Urinary bladder (tissue), 4 donors: ENCODE measurements at places on chromosomes 5 and 9. TPM values are rescaled to one million over a fixed set of nuclear protein-coding genes. Genes with fewer than 3 reads are reported as not detected.

GRCh38 chr9:107288701-107289100 lies 5.6 kb downstream of the RAD23B start:
- no peak for DNase-seq

DNA sequence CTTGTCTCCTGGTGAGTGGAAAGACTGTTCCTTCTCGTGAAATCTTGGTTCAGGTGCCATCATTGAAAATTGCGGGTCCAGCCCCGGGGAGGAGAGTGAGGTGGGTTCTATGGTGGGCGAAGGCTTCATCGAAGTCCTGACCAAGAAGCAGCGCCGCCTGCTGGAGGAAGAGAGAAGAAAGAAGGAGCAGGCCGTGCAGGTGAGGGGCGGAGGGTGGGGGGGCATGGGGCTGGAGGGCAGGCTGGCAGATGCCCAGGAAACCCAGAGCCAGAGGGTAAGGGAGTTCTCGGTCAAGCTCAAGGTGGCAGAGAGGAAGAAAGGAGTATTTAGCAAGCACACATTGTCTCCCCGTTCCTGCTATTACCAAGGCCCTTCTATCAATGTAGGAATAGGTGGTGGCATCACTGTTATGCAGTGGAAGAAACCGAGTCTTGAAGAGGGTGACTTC lies 24.3 kb upstream of the POMT1 start:
- DNase-seq: no peak

DNA sequence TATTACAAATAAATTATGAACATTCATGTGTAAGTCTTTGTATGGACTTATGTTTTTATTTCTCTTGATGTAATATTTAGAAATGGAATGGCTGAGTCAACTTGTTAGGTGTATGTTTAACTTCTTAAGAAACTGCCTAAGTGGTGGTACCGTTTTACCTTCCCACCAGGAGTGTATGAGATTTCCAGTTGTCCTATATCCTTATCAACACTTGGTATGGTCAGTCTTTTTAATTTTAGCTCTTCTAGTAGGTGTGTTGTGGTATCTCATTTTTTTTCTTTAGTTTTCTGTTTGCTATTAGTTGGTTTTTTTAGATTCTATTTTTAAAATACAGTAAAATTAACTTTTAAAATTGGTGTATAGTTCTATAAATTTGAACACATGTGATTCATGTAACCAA lies 3.7 kb downstream of the NDUFAF2 start:
- DNase-seq: no peak

- DNase-seq: no peak
Observed at GRCh38 chr5:69084195-69084594, 9.6 kb upstream of the SLC30A5 start.

DNA sequence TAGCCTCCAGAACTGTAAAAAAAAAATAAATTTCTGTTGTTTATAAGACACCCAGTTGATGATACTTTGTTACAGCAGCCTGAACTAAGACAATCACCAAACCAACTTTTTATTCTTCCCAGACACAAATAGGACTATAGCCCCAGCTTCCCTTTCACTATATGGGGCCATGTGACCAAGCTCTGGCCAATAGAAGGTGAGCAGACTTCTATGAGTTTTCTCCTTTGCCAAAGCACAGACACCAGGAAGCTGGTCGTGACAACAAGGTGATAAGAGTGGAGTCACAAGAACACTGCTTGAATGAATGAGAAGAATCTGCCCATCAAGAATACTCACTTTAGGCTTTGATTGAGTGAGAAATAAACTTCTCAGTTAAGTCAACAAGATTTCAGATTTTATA lies 217.7 kb downstream of the DEPDC1B start:
- no peak for DNase-seq

DNA sequence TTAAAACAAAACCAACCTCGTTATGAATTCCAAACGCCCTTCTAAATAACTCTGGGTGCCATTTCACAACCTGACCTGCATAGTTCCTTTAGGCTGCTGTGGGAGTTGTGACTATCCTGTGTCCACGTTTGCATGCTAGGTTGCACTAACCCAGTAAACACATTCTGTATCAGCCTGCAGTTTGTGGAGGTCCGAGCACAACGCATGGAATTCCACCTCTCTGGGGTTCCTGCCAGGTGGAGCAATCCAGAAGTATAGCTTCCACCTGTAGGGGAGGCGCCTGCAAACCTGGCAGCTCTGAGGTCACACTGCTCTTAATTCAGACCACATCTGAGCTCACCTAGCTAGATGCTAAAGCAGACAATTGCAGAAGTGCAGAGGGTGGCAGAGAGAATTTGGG lies 57.2 kb downstream of the MARCHF3 start:
- no peak for DNase-seq

- no peak for DNase-seq
Observed at GRCh38 chr5:164577742-164578141, 1072.3 kb downstream of the MAT2B start.

DNA sequence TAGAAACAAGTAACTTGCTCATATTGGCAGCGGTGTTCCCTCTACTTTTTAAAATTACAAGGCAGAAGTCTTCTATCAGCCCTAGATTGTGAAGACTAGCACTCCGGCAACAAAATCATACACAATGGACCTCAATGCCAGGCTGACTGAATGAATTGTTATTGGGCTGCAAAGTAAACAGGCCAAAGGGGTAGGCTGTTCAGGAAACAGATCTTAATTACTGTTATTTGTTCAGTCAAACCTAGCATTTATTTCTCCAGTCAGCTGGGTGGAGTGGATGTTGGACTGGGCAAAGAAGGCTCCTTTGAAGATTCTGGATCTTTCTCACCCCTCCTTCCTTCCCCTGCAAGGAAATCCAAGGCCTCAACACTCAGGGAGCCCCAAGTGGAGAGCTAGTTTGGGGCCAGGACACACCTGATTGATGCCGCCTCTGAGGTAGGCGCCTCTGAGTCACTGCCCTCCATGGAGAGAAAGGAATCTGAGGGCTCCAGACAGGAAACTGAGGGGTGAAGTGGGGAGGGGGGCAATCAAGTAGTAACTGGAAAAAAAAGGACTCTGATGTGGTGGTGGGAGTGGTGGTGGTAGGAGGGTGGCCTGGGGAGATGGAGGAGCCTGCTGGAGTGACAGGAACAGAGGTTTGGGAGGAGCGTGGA lies 35.5 kb downstream of the SERINC5 start:
- DNase-seq: no peak

Gene PCA3
- total RNA-seq: 0.26 TPM

Gene IFNK
- total RNA-seq: not detected
